GM10248 (cell line): ENCODE measurements at places on chromosomes 7 and 10.
A peak's percentile ranks its signal among the peaks of the same experiment; 100 is the strongest.

DNA sequence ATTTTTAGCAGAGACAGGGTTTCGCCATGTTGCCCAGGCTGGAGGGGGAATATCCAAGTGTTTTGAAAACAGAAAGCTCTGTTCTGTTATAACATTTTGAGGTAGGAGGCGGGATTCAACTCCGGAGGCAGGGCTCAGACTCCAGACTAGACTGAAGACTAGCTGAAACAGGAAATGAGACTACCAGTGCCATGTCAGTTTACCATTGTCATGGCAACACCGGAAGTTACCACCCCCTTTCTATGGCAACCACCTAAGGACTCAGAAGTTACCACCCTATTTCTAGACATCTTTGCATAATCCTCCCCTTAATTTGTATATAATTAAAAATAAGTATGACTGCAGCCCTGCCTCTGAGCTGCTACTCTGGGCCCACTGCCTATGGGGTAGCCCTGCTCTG lies 1069.1 kb upstream of the AUTS2 start:
- DNase-seq, result no peak

- DNase-seq, result no peak
These were observed 1.9 kb upstream of the EBF3 start for GRCh38 chr10:129965959-129966358.

DNA sequence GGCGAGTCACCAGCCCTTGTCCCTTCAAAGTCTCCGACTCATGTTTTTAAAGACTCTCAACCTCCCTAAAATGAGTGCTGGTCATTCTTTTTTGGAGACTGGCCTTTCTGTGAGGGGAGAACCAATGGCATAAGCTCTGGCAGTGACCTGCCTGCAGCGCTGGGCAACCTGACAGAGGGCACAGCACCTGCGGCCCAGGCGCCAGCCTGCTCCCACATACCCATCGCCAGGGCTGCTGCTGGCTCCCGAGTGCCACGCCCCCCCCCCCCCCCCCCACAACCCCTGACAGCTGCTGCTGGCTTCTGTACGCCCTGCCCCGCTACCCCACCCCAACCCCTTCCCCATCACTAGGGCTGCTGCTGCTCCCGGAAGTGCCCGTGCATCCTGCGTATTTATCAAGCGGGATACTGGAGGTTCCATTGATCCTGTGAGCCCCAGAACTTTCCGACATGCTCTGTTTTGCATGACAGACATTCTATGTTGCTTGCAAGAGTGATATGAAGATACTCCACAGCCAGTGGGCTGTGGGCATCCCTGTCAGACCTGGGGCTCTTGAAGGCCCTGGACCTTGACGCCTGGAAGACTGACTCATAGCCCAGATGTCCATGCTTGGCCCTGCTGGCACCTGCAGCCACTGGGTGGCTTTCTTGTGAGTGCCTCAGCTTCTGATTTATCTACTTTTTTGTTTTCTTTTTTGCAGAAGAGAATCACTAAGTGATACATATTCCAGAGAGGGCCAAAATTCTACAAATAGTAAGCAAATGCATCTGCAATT lies 243.9 kb downstream of the ZMYND11 start:
- no peak for DNase-seq

DNA sequence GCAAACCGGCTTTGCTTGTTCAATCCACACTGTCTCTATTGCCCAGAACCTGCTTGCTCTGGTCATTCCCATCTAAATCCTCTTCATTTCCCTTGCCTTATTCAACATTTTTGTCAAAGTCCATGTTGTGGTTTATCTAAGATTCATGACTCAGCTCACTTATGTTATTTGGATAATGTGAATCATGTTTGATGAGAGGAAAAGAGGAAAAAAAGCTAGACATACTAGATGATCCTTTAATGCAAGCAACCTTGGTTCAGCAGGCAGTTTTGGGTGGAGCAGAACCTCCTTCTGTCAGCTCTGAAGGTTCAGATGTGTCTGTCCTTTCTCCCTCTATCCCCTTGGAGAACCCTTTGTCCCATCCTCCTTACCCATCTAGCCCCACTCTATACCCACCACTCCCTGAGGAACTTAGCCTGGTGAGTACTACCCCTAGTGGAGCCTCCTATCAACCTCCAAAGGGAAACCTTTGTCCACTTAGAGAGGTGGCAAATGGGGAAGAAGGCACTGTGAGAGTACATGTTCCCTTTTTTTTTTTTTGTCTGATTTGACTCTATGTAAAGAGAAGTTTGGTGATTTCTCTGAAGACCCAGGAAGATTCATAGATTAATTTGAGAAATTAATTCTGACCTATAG lies 2.1 kb upstream of the SAMD9L start:
- no peak for DNase-seq

DNA sequence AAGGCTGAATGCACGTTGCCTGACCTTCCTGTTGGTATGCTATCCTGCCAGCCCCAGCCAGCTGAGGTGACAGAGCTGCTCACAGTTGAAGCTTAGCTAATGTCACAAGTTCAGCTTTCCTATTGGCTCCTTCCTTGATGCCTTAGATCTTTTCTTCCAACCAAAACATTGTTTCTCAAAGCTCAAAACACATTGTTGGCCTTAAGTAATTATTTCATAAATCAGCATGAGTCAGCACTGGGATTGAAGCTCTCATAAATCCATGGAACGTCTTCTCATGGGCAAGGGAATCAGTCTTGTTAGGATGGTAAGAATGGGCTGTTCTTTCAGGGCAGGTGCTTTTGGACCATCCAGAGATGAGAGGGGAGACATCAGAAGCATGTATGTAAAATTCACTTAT lies 128.1 kb upstream of the SAMD8 start:
- DNase-seq, result no peak

- no peak for DNase-seq
These were observed 116.8 kb downstream of the CPED1 start for GRCh38 chr7:121105262-121105661.

- no peak for DNase-seq
These were observed 519.1 kb upstream of the AKR1E2 start for GRCh38 chr10:4306871-4307270.

DNA sequence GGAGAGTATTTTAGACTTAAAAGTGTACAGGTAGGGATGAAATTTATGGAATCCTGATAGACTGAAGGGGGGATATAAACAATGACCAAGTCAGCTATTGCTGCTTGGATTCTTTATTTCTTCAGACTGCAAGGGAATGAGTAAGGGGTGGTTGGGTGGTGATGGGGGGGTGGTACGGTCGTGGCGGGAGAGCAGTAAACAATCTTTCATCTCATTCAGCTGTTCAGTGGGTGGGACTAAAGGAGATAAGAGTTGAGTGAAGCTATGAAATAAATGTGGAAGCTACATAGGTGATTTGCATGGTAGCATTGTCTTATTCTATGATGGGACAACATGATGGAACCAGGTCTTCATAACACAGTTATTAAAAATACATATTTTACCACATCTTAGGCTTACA lies 1.8 kb downstream of the SEPTIN7 start:
- peak; percentile 18 for DNase-seq

- DNase-seq, result no peak
These were observed 11.2 kb downstream of the RPA3 start for GRCh38 chr7:7707246-7707645.

GRCh38 chr7:106031300-106032035 lies 68.4 kb downstream of the CDHR3 start:
- DNase-seq, result no peak

DNA sequence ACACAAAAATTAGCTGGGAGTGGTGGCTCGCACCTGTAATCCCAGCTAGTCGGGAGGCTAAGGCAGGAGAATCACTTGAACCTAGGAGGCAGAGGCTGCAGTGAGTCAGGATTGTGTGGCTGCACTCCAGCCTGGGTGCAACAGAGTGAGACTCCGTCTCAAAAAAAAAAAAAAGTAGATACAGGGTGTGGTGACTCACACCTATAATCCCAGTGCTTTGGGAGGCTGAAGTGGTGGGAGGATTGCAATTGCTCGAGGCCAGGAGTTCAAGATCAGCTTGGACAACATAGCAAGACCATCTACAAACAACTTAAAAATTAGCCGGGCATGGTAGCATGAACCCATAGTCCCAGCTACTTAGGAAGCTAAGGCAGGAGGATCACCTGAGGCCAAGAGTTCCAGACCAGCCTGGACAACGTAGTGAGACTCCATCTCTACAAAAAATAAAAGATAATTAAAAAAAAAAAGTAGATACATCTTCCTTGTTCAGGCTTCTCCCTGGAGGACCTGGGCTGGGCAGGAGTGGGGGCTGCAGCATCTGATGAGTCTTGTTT lies 2.0 kb downstream of the MOSPD3 start:
- DNase-seq, result no peak

DNA sequence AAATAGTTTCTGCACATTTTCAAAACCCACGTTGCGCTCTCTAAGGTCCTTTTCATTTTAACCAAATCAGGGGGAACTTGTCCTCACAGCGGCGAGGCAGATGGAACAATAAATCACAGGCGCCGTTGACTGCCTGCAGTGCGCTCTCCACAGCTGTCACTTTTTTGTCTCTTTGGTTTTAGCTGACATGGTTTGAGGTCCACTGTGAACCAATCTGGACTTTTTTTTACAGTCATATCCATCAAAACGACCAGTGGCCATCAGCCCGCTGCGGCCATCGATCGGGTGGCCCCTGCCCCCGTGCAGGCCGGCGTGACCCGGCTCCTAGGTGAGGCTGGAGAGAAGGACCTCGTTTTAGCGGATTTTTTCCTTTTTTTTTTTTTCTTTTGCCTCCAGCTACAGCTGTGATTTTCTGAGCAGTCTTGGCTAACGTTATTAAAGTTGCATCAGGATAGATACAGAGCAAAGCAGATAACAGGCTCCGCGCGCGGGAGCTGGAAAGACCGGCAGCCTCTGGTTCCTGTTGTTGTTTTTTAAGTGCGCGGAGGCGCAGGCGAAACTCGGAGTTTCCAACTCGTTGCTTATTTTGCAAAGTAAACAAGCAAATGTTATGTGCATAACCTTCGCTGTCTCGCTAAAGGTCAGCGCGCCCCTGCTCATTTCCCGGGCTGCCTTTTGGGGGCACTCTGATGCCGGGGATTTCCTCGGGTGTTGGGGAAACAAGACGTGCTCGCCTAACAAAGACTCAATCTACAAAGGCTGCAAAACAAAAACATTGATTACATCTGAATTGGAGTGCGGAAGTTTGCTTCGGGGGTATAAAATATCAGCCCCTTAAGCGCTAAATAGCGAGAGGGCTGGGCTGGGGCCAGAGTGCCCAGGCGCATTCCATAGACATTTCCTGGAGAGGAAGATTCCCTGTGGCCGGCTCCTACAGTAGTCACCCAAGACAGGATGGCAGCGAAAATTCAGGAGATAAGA lies 414.8 kb upstream of the MKI67 start:
- DNase-seq, result no peak

GRCh38 chr10:113957013-113957412 lies 86.7 kb upstream of the ADRB1 start:
- no peak for DNase-seq

DNA sequence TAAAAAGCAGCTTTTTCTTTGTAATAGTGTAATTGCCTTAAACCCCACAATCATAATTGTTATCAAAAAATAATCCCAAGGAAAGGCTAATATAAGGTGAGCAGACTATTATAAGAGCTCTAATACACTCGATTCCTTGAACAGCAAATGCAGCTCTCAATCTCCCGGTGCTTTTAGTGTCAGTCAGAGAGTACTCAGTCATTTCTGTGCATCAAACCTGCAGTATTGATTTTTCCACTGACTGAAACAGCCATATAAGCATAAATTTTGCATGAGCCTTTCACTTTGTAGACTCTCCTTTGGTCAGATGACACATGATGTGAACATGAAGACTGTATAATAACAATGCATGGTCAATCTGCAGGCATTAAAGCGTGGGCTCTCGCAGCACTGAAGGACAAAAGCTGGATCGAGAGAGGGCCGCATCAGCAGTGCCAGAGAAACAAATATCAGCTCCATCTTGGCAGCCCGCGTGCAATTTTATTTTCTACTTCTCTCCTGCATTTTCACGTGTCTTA lies 272.0 kb downstream of the POU6F2 start:
- no peak for DNase-seq

GRCh38 chr10:50552771-50553535 lies 70.8 kb downstream of the SGMS1 start:
- DNase-seq, result no peak

DNA sequence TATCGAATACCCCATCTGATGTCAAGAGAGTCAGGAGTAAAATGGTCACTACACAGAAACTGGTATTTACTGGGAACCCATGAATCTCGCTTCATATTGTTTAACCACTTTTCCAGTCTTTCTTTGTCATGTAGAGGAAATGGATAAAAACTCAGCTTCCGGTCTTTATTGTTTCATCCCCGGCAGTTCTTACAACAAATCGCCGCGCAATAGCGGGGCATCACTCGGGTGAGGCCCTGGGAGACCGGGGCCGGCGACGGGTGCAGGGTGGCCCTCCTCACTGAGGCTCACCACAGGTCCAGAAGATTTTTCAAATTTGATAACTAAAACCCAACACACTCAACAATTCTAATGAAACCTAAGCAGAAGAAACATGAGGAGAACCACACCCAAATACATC lies 35.6 kb upstream of the PTPRN2 start:
- DNase-seq, result no peak

DNA sequence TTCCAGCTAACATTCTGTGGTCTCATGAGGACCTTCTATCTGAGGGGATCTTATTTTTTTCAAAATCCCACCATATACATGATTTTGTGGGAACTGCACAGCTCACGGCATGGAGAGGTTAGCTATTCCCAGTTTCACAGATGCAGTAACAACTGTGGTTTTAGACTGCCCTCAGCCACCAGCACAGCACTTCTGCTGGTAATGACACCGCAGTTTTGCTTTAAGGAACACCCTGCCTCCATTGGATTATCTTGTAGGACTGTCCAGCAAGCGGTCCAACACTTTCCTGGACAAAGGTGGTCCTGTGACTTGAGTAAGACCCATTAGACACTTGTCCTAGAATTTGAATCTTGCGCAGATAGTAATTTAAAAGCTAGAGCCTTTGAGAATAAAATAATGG lies 65.3 kb upstream of the SMNDC1 start:
- no peak for DNase-seq
